SK-N-SH (cell line): ENCODE measurements at places on chromosomes 4 and X. TPM values are rescaled to one million over a fixed set of nuclear protein-coding genes. Genes with fewer than 3 reads are reported as not detected.

DNA sequence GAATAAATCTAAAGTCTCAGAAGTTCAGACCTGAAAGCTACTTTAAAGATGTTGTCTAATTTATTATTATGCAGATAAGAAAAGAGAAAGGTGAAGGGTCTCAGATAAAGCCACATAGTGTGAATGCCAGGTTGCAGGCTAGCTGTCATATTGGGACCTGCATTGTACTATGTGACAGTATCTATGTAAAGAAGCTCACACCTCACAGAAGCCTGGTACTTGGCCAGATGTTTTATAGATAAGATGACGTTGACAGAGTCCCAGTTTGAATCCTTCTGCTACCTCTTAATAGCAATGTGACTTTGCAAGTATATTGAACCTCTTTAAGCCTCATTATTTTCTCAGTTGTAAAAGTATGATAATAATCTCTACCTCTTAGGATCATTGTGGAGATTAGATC, 227.0 kb downstream of the SPRY1 start:
- no peak for DNase-seq

GRCh38 chr4:109486007-109486406, 52.4 kb downstream of the SEC24B start:
- no peak for DNase-seq

DNA sequence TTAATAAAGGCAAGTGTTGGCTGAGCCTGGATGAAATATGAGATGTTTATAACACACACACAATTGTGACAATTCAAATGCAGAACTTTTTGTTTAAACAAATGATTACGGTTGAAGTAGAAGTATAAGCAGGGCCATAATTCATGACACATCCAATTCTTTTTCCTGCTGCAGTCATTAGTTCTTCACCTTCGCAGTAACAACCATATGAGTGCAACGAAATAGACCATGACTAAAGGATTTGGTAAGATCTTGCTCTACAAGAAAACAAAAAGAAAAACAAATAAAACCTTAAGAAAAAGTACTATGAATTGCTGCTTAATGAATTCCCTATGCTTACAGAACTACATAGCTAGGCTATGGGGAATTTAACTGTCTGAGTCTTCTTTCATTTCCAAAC, 13.9 kb upstream of the BMPR1B start:
- DNase-seq: no peak

DNA sequence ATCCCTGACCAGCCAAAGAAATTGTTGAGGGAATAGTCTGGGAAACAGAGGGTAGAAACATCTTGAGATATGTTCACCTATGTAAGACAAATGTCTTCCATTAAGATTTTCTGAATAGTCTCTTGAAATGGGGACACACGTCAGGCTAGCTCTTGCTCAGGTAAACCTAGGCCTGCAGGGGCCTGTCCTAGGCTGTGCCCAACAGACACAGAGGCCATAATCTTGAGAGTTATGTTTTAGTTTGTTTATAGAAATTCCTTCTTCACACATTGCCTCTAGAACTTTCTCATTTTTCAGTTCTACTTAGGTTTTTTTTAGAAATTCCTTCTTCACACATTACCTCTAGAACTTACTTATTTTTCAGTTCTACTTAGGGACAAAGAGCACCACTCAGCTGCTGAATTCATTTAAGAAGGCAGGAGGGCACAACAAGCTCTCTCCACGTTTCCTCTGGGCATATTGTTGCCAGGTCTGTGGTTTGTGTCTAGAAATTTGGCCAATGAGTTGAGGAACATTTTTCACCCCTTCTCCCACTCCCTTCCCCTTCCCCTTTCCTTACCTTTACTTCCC, 94.9 kb downstream of the ARHGAP24 start:
- no peak for DNase-seq

- no peak for DNase-seq
Observed at GRCh38 chr4:105462576-105462975, 11.3 kb downstream of the PPA2 start.

GRCh38 chr4:104128850-104129213, 365.9 kb downstream of the CXXC4 start:
- DNase-seq: no peak

DNA sequence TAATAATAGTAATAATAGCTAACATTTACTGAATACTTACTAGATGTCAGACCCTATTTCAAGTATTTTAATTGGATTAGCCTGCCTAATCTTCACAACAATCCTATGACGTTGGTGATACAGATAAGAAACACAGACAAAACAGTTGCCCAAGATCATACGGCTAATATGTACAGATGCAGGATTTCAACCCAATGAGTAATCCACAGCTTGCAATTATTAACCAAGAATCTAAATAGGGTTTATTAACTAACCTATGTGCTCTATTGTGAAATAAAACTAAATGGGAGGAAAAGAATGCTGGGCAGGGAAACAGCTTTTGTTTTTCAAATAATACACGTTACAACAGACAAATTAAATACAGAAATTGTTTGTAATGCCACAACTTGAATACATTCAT, 23.4 kb downstream of the FBXO8 start:
- peak; percentile 30 for DNase-seq

DNA sequence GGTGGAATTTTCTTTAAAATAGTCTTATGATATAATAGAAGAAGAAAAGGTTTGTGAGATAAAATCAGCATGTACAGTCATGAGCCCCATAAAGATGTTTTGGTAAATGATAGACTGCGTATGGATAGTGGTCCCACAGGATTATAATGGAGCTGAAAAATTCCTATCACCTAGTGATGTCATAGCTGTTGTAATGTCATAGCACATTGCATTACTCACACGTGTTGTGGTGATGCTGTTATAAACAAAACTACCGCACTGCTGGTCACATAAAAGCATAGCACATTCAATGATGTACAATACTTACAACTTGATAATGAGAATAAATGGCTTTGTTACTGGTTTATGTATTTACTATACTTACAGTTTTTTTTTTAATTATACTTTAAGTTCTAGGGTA, 715.2 kb upstream of the HTR2C start:
- no peak for DNase-seq

DNA sequence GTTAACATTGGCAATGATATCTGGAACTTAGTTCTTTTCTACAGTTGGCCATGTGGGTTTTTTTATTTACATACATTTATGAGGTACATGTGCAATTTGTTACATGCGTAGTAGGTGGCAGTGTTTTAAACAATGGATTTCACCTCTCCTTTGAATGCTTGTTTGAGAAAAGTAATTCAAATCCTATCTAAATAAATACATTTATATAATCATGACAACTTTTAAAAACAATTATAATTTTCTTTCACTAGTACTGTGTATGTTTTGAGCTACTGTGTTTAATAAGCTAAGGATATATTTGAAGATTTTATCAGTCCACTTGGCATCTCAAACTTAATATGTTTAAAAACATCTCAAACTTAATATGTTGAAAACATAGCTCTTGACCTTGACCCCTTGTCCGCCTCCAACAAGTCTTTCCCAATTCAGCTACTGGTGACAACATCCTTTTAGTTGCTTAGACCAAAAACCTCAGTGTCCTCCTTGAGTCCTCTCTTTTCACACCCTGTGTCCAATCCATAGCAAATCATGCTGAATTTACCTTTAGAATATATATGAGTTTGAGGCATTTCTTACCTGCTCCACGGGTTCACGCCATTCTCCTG, 14.5 kb downstream of the GUCY1B1 start:
- DNase-seq: no peak

- DNase-seq: no peak
Observed at GRCh38 chrX:10367406-10367805, 210.6 kb downstream of the CLCN4 start.

DNA sequence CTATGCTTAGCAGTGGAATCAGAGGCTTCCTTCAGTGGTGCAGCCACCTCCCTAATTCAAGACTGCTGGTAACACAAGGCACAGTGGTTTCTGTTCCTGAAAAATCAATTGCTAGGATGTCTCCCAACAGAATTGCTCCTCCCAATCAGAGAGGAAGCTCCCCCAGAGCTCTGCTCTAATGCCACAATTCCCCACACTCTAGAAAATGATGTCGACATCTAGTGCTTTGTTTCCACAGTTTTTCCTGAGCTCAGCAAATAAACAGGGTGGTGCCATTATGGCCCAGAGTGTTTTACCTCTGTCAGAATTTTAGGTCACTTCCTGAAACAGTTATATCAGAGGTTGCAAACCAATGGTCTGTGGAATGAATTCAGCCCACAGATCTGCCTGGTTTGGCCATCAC, 24.7 kb downstream of the TAB3 start:
- DNase-seq: no peak

DNA sequence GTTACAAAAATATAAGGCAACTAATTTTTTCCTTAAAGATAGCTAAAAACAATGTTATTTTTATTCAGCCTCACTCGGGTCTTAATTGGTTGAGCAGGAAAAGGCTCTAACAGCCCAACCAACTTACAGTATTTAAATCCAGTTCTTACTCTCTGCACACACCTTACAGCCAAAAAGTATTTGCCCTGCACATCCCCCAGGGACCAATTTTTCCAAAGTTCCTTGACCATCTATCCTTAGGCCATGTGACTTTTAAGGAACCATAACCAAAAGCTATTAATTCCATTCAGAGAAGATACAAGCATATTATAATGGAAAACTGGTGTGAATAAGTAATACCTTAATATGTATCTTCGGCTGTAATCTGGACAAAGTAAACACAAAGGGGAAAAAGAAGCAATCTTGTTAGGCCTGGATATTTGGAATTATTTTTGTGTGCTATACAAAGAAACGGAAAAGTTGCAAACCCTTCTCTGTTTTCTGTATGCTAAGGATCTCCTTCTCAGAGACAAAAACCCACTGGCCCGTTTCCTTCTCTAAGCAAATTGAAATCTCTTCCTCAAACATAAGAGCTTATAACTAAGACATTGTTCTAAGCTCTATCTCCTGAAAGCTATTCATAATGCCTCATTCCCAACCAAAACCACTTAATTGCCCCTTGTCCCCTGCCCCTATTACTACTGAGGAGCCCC, 1.0 kb upstream of the THAP9 start:
- DNase-seq: no peak

DNA sequence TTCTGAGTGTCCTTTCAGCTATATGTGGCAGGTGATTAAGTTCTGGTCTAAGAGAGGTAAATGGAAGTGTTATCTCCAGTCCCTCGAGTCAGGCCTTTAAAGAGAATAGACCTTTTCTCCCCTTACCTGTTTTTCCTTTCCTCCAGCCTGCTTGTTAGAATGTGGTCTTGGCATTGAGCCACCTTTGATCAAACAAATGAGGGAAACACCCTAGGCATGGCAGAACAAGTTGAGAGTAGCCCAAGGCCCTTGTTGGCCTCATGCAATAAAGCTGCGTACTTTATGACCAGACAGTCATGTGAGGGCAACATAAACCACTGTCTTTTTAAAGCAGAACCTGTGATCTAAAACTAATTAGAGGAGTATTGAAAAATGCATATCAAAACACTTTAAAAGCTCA, 13.2 kb upstream of the IL13RA2 start:
- DNase-seq: no peak

DNA sequence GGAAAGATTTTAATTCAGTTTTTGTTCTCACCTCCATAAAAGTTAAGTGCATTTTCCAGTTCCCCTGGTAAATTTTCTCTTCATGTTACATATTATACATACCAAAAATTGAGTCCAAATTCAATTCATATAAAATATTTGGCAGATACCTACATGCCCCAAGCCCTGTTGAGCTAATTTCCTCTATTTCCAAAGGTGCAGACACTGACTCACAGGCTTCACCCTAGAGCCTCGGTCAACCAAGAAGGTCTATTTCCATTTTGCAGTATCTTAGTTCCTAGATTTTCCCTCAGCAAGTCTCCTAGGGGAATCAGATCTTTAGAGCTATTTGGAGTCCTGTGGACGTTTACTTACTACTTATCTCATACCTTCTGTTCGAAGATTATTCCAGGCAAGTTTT, 174.4 kb downstream of the TSPAN5 start:
- no peak for DNase-seq

DNA sequence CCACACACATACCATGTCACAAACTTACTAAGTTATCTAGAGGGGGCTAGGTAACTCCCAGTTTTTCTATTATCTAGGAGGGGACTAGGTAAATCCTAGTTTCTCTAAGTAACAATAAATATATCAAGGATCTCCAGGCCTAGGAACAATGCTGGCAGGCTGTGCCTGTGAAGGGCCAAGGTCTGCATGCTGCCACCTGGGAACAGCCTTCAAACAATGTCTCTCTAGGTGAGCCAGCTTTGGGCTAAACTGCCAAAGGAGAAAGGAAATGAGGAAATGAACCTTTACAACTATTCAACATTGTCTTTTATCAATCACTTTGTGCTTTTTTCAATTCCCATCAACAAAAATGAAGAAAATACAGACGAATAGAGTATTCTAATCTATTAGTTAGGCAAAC, 23.2 kb downstream of the NAF1 start:
- no peak for DNase-seq

DNA sequence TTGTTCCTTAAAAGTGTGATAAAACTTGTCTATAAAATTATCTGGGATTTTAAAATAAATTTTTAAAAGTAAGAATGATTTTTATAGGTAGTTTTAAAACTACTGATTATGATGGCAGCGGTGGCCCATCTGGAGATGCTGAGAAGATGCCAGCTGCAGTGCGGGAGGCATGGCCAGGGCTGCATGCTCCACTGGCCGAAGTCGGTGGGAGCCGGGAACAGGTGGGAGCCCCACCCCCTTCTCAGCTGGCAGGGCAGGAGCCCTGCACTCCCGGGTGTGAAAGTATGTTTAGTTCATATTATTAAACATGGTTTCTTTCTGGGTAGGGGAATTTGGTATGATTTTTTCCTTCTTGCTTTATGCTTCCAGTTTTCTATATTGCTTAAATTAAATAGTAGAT, 63.8 kb downstream of the CORIN start:
- no peak for DNase-seq

DNA sequence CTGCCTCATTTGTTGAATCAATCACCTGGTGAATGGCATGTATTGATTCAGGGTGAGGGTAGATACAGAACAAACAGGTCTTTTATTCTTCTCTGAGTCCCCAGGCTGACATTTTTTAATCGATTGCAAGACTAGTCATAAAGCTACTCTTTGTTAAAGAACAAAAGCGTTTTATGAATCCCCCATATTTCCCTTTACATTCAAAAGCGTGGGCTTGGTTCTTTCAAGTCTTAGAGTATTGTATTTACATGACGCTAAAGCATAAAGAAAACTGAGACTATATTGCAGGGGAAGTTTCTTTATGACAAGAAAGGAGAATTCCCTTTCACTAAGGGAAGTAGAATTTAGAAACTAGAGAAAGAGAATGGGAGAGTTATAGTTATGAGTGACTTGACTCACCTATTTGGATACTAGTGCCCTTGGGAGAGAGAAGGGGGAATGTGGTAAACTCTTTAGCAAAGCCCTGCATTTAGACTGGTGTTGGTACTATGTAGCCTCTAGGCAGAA, 69.3 kb upstream of the PDE5A start:
- no peak for DNase-seq

- DNase-seq: no peak
Observed at GRCh38 chr4:30866907-30867306, 146.7 kb downstream of the PCDH7 start.

GRCh38 chr4:172202480-172203076, 389.4 kb downstream of the GALNTL6 start:
- peak; percentile 52 for DNase-seq

The LAMP2 gene
- 108 and 141 TPM in 2 replicates for polyA plus RNA-seq

The ABCG2 gene
- 0.02 and 0.05 TPM in 2 replicates for polyA plus RNA-seq
